ENCODE measurements at places on chromosomes 11 and 22.

DNA sequence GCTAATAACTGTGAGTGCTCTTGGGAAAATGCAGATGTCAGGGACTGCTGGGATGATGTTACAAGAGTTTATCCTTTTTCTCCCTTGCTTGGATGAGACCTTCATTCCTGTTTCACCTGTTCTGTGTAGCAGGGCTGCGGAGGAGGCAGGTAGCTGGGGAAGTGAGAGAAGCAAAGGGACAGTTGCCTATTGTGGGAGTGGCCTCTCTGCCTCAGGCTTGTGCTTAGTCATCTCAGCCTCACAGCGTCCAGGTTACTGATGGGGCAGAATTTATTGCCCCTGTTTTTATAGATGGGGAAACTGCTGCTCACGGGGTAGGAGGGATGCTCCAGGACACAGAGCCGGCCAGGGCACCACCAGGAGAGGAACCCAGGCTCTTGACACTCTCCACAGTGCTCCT, 1.7 kb downstream of the STX3 start:
- no peak for DNase-seq

DNA sequence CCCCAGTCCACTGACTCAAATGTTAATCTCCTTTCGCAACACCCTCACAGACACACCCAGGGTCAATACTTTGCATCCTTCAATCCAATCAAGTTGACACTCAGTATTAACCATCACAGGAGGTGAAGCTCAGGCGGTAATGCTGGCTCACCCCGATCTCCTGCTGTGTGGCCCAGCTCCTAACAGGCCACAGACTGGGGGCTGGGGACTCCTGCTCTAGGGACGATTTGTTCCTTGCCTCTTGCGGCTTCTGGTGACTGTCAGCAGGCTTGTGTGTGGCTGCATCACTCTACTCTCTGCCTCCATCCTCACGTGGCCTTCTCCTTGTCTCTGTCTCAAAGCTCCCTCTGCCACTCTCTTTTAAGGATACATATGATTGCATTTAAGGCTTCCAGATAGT, 45.0 kb downstream of the SPON1 start:
- no peak for DNase-seq

DNA sequence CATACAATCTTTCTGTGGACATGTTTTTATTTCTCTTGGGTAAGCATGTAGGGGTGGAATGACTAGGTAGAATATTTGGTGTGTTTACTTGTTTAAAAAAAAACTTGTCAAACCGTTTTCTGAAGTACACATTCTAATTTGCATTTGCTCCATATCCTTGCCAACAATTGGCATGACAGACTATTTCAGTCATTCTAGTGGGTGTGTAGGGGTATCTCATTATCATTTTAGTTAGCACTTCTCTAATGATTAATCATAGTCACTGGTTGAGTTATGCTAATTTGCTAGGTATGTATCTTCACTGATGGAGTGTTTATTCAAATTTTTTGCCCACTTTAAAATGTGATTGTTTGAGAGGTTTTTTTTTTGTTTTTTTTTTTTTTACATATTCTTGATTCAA, 64.3 kb downstream of the C11orf65 start:
- no peak for DNase-seq

GRCh38 chr22:45638834-45639746, 32.5 kb upstream of the ATXN10 start:
- no peak for DNase-seq

DNA sequence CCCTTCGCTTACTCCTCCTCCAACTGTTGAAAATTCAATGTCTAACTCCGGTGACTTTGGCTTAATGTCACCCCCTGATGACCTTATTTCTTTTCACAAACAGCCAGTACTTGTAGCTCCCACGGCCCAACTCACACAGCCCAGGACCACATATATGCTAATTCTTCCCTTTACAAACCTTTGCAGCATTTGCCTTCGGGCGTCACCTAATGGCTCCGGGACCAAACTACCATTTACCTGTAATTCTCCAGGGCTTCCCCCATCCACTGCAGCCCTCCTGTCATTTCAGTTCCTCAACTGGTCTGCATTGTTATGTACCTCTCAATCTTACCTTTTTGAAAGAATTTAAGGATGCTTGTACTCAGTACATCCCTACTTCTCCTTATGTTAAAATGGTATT, 29.8 kb upstream of the OR56B4 start:
- DNase-seq, result no peak

DNA sequence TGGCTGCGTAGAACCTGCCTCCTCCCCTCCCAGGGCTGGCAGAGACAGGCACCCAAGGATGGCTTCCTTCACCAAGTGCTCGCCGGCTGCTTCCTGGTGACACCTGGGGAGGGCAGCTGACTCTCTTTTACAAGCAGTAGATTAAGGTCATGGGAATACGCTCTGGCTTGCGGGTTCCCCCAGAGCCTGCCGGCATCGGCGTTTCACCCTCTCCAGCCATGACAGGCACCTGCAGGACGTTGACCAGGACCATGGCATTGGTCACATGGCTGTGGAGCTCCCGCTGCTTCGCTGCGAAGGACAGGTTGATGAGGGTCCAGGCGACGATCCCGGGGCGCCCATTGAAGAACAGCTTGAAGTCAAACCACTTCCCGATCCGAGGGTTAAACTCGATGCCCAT, 9.5 kb downstream of the DHCR7 start:
- DNase-seq, result no peak

DNA sequence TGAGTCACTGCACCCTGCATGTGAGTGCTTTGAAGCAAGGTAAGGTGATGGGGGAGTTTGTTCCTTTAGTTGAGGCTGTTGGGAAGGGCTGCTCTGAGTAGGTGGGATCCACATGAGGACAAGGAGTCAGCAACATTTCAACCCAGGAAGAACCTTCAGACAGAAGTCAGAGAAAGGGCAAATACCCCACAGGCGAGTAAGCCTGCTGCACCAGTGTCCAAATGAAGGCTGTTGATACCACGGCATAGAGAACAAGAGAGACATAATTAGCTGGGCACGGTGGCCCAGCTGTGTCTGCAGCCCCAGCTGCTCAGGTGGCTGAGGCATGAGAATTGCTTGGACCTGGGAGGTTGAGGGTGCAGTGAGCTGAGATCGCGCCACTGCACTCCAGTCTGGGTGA, 54.3 kb upstream of the CLMP start:
- DNase-seq, result no peak

- DNase-seq, result no peak
These were observed 49.5 kb upstream of the WEE1 start for GRCh38 chr11:9524001-9524400.

GRCh38 chr11:126265811-126266210, 2.9 kb downstream of the SRPRA start:
- DNase-seq, result no peak

DNA sequence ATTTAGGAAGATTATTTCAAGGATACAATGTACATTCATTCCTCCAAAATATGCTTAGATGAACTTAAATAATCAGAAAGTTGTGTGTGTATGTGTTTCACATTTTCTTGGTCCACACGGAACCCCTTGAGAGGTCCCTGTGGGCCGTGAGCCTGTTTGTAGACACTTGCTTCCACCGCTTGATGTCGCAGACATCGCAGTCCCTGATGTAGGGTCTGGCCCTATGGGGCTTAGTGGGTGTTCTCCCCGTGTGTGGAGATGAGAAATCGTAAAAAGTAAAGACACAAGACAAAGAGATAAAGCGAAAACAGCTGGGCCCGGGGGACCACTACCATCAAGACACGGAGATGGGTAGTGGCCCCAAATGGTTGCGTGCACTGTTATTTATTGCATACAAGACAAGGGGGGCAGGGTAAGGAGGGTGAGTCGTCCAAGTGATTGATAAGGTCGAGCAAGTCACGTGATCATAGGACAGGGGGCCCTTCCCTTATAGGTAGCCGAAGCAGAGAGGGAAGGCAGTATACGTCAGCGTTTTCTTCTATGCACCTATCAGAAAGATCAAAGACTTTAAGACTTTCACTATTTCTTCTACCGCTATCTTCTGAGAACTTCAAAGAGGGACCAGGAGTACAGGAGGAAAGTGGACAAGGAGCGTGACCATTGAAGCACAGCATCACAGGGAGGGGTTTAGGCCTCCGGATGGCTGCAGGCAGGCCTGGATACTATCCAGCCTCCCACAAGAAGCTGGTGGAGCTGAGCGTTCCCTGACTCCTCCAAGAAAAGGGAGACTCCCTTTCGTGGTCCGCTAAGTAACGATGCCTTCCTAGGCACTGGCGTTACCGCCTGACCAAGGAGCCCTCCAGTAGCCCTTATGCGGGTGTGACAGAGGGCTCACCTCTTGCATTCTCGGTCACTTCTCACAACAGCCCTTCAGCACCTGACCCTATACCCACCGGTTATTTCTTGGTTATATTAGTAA, 1.2 kb upstream of the APOBEC3C start:
- DNase-seq, result no peak

GRCh38 chr11:83033972-83034672, 37.6 kb downstream of the RAB30 start:
- no peak for DNase-seq

DNA sequence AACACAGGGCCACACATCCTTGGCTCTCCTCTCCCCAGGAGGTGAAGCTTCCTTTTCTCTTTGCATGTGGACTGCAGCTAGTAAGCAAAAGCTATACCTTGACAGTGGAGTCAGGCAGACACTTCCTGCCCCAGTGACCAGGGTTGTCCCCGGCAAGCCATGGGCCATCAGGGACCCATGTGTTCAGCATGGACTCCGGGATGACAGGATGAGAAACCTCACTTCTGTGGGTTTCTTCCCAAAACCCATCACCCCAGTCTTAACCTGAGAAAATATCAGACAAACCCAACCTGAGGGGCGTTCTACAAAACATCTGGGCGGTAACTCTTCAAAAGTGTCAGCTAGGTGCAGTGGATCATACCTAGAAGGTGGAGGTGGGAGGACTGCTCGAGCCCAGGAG, 40.2 kb downstream of the GNB1L start:
- DNase-seq, result no peak

- DNase-seq, result no peak
These were observed 1056.0 kb downstream of the TBC1D22A start for GRCh38 chr22:47818496-47818895.
